Activated CD4-positive, alpha-beta T cell treated with anti-CD3 and anti-CD28 coated beads for 1 hour (primary cell): ENCODE measurements at places on chromosomes 2 and 18.

GRCh38 chr2:168993538-168993937, 37.6 kb downstream of the ABCB11 start:
- DNase-seq: no peak

- no peak for DNase-seq
These were observed 1.2 kb downstream of the MBOAT2 start for GRCh38 chr2:9002313-9002636.

- no peak for DNase-seq
These were observed 135.3 kb downstream of the PARD3B start for GRCh38 chr2:204680576-204680975.

- DNase-seq: no peak
These were observed 194.0 kb downstream of the VWC2L start for GRCh38 chr2:214604861-214605260.

GRCh38 chr2:187976259-187976985, 315.3 kb upstream of the GULP1 start:
- DNase-seq: no peak

GRCh38 chr2:188051706-188052105, 240.0 kb upstream of the GULP1 start:
- DNase-seq: no peak

DNA sequence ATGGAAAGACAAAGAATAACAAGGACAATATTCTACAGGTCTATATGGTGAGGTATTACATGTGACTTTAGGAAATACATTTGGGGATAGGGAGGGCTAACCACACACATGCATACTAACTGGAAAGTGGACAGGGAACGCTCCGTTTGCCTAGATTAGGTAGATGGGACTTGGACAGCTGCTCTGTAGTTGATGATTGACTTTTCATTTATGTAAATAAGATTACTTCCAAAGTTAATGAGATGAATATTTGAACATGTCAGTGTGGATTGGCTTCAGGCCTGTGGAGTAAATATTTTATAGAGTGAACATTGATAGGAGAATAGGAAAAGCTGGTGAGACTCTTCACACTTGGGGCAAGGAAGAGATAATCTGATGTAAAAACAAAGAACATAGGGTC, 142.0 kb downstream of the NCK2 start:
- no peak for DNase-seq

DNA sequence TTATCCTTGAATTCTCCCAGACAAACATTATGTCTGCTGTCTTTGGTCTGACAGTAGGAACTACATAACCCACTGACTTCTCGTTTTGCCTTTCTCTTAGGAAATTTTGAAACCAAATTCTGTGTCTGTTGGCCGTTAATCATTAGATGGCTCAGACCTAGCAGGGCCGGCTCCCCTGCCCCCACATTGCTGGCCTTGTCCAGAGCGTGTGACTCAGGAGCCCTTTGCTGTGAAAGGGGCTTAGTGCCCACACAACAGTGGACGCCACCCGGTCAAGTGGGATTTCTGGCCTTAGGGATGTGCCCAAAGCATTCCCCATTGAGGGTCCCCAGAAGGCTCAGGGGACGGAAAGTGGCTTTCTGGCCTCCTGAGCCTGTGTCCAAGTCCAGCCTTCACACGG, 137.5 kb downstream of the CTIF start:
- DNase-seq: no peak

DNA sequence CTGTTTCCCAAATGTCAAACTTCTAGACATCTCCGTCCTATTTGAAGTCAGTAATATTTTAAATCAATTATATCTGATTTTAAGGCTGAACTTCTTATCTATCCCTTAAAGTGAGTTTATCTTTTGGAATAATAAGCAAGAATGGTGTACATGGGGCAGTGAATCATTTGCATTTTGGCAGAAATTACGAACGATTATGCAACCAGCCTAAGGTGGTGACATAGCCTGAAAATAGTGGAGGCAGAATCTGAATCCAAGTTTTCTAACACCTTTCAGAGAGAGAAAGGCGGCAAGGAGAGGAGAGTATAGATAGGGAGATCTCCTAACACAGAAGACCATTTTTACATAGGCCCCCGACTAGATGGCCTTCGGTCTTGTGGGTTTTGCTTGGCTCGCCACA, 10.7 kb downstream of the ZBTB14 start:
- DNase-seq: no peak

DNA sequence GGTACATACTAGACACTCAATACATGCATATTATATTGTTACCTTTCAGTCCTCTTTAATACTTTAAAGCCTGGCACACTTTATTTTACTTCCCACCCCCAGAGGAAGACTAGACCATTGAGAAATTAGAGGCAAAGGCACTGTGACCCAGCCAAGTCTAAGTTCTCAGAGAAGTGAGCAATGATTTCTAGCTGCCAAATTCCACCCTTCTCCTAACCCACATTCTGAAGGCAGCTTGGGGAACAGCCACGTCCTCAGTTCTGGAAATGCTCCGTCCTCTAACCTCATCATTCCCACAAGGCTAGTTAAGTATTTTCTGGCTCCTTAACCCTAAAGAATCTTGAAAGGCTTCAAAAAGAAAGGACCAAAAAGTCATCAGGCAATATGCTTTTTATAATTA, 86.6 kb downstream of the COL5A2 start:
- no peak for DNase-seq

DNA sequence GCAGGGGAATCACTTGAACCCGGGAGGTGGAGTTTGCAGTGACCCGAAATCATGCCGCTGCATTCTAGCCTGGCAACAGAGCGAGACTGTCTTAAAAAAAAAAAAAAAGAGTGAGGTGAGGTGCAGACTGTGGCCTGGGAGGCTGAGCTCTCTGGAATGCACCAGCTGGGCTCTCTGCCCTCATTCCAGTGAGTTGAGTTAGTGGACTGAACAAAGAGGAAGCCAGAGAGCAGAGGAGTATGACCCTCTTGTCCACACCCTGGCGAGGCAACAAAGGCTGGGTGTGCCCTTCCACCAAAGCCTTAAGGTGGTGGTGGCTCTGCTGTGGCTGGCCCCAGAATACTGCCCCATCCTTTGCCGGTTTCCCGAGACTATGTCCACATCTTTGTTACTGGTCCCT, 71.3 kb upstream of the ACKR3 start:
- DNase-seq: no peak

DNA sequence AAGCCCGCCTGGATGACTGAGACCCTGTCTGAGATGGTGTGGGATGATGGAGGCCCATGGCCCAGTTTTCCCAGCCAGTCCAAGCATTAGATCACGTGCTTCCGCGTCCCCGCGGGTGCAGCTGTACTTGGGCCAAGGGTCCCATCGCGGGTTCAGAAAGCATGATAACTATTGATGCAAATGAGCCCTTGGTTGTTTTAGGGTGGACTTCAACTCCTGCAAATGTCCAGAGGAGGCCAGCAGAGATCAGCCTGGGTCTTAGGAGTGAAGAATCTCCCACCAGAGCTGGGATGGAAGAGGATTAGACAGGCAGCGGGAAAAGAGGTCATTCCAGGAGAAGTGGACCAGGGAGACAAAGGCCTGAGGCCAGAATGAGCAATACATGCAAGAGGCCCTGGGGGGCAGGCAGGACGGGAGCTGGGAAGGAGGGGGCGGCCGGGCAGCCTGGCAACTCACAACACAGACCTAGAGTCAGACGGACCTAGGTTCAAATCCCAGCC, 89.9 kb upstream of the TMEM247 start:
- no peak for DNase-seq

DNA sequence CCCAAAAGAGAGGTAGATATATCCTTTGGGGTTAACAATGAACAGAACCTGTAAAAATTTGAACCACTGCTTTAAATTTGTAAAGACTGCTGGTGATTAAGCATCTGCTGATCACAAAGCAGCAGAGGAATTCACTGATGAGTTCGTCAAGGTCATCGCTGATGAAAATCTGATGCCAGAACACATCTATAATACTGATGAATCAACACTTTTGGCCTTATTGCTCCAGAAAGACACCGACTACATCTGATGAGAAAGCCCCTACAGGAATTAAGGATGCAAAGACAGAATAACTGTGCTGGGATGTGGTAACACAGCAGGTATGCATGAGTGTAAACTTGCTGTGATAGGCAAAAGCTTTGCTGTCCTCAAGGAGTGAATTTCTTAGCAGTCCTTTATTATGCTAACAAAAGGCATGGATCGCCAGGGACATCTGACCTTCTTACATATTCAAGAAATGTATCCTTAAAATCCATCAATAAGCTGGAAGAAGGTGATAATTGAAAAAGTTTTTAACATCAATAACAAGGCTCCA, 30.5 kb upstream of the SGPP2 start:
- no peak for DNase-seq

DNA sequence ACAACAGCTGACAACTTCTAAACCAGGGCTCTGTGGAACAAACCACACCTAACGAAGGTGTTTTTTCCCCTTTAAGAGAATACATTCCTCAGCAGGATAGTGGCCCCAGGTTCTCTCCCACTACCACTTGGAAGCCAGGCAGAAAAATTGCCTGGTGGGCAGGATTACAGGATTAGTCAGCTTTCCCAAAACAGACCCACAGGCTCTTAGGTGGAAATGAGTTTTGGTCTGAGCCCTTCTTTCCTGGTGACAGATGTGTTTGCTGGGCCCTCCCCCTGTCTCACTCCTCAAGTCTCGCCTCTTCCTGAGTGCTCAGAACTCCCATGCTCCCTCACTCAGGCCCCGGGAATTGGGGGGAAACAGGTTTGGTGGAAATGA, 139.4 kb upstream of the HAAO start:
- no peak for DNase-seq

DNA sequence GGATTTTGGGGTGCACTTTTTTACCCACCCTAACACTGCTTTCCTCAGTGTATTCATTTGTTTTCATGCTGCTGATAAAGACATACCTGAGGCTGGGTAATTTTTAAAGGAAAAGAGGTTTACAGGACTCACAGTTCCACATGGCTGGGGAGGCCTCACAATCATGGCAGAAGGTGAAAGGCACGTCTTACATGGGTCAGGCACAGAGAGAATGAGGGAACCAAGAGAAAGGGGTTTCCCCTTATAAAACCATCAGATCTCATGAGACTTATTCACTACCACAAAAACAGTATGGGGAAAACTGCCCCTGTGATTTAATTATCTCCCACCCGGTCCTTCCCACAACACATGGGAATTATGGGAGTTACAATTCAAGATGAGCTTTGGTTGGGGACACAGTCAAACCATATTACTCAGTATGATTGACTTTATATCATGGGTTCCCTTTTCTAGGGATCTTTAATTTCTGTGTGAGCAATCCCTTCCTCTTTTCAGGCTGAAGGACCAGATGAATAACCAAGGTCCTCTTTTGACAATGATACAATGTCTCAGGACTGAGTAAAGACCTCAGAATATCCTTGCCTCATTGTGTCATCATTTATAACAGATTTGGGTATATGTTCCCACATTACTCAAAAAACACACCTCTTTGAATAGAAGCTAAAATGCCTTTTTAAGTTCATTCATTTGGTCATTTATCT, 100.1 kb upstream of the TRIB2 start:
- DNase-seq: no peak

GRCh38 chr2:176494949-176495353, 225.7 kb downstream of the MTX2 start:
- no peak for DNase-seq

DNA sequence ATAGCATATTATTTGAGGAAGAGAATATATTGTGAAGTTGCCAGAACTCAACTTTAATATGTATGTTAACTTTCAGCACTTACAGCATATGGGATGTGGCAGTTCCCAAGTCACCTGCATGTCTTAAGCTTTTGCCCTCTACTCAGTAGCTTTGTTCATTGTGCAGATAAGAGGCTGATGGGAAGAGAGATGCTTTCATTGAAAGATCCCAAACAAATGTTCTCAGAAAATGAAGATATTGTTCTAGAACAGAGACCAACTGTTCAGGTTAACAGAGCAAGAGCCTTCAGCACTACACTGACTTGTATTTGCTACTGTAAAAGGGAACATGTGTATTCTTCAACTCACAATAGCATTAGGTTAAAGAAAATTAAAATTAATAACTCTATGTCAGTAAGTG, 28.1 kb downstream of the GAREM1 start:
- DNase-seq: no peak
